ENCODE measurements at places on chromosomes 3 and 15.

- DNase-seq, result no peak
These were observed 32.8 kb upstream of the SLC9A9 start for GRCh38 chr3:143881095-143881494.

- no peak for DNase-seq
These were observed 151.7 kb downstream of the CHSY1 start for GRCh38 chr15:101100118-101100517.

GRCh38 chr15:88874275-88874674 is 21.1 kb downstream of the HAPLN3 start:
- no peak for DNase-seq

GRCh38 chr3:167350245-167350862 is 29.7 kb downstream of the ZBBX start:
- no peak for DNase-seq

DNA sequence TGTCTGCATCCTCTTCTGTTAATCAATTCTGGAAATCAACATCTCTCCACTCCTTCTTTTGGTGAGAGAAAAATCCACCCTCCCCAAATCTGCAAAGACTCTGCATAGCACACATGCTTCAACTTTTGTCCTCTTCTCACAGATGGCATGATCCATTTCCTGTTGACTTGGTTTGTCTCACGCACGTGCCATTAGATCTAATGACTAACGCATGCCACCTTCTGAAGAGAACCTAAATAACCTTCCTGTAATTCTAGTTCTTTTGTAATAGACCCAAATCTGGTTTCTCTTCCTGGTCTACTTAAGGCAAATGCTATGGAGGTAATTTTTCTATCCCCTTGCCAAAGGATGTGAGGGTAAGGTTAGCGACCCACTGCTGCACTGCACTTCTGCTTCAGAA is 51.0 kb upstream of the ATOSA start:
- peak; percentile 90 for DNase-seq

GRCh38 chr3:99863588-99863987 is 45.9 kb downstream of the CMSS1 start:
- DNase-seq, result no peak

- no peak for DNase-seq
These were observed 984 bp downstream of the FGF7 start for GRCh38 chr15:49423901-49424550.

DNA sequence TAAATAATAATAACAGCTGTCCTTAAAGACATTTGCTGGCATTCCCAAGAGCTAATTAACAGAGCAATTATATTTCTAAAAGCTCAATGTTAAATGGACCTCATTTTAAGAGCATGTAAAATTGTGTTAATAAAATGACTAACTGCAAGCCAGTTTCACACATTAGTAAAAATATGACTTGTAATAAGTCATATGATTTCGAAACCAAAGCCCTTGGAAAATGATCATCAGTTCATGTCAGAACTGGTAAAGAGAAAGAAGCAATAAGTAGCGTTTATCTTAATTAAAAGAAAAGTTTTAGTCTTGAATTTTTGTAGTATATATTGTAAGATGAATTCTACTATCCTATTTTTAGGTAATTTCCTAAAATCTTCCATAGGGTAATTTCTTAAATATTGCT is 310.7 kb downstream of the CNTN3 start:
- no peak for DNase-seq

DNA sequence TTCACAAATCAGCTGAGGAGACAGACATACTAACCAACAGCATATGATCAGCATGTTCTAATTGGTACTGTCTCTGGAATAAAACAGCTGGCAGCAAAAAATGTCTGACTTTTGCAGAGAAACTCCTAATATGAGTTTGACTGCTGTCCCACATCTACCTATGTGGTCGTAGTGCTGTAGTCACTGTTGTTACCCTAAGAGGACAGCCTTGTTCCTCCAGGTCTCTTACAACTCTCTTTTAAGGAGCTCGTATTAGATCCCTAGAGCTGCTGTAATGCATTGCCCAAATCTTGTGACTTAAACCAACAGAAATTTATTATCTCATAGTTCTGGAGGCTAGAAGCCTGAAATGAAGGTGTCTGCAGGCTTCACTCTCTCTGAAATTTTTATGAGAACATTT is 92.1 kb downstream of the TGFBR2 start:
- no peak for DNase-seq

DNA sequence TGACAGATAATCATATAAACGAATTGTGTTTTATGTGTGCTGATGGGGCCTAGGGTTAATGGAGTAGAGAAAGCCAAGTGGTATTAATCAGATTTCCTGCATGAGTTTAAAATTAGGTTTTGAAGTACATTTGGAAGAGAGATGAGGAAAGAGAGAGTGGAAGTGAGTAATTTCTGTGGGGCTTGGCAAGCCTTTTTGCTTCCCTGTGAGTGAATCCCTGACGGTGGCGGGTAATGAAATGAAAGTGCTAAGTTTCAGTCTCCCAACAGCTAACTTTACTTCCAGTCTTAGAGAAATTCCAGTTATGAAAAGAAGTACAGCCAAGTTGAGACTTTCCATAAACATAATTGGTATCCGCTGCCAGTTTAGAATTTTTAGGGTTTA is 139.4 kb downstream of the BBX start:
- DNase-seq, result no peak

GRCh38 chr3:186002884-186003472 is 65.2 kb upstream of the TRA2B start:
- DNase-seq, result peak; percentile 38

- no peak for DNase-seq
These were observed 1.5 kb downstream of the SLITRK3 start for GRCh38 chr3:165194511-165195240.

- DNase-seq, result no peak
These were observed 81.6 kb upstream of the PRR20G start for GRCh38 chr3:127369356-127369935.

GRCh38 chr15:74977599-74977998 is 17.8 kb upstream of the SCAMP5 start:
- no peak for DNase-seq

- DNase-seq, result no peak
These were observed 20.0 kb upstream of the CFAP20DC start for GRCh38 chr3:59069838-59070237.

DNA sequence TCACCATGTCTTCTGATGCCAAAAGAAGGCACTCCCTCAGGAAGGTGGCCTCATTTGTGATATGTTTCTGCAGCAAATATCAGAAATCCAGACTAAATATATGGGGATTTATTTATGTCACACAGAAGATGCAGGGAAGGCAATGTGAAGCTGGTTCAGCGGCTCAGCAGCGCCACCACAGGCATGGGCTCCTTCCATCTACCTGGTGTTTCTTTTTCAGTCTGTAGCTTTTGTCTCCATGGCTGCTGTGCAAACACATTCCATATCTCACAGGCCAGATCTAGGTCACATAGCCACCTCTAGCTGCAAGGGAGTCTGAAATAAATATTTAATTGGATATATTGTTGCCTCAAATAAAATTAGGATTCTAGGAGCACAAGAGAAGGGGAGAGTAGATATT is 502.1 kb upstream of the IL12A start:
- DNase-seq, result no peak

GRCh38 chr15:78915341-78916087 is 29.3 kb downstream of the CTSH start:
- no peak for DNase-seq

DNA sequence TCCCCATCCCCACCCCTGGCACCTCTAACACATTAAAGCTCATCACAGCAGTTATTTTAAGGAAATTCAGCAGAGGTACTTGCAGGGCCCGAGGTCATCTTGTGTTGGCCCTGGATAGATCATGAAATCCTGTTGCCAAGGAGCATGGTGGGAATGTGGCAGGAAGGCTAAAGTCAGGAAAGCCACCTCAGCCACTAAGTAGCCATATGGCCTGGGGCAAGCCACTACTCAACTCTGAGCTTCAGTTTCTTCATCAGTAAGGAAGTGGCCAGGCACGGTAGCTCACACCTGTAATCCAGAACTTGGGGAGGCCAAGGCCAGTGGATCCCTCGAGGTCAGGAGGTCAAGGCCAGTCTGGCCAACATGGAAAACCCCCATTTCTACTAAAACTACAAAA is 55.9 kb downstream of the LIPC start:
- no peak for DNase-seq

GRCh38 chr3:178421069-178421468 is 115.2 kb upstream of the KCNMB2 start:
- DNase-seq, result no peak

- no peak for DNase-seq
These were observed 100.3 kb downstream of the FRMD5 start for GRCh38 chr15:44094781-44095180.

DNA sequence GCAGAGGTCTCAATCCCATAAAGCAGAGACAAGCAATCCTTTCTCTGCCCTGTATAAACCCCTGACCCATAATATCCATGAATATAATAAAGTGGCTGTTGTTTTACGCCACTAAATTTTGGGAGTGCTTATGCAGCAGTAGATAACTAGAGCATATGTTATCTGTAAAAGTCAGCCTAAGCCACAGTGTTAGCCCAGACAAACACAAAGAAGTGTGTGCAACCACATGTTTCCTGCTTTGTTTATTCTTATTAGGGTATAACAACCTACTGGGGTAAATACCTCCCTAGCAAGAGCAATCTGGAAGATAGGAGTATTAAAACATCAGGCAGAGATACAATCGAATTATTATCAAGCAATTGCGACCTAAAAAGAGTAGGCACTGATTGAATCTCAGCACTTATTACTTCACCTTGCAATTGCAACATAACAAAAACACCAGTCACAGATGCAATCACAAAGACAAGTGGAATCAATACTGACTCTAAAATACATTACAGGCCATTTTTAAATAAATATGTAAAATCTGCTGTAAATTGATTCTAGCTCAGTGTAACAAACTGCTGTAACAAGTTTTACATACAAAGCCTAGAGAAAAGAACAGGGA is 94.6 kb upstream of the UBE2E2 start:
- no peak for DNase-seq

DNA sequence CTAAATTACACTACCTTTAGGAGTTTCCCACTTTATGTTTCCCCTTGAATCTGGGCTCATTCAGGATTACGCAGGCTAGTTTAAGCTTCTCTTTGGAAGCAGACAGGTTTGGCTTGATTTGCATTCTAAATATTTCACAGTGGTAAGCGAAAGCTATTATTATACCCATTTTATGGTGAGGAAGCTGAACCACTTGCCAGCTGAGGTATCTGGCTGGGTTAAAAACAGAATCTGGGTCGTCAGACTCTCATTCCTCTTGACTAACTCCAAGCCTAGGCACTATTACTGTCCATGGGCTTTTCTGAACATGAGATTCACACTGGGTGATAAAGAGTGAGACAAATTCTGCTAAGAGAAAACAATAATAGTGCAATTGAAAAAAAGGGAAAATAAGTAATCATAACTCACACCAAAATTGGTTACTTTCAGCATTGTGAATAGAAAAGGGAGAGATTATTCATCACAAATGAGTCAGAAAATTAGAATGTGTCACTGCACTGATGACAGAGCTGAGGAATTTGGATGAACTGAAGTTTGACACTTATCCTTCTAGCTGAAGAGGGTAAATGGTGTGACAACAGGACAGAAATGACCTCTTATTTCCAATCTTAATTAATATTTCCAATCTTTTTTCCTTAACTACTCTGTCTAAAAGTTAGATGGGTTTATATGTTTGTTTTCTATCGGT is 211.3 kb downstream of the TIGIT start:
- DNase-seq, result no peak

DNA sequence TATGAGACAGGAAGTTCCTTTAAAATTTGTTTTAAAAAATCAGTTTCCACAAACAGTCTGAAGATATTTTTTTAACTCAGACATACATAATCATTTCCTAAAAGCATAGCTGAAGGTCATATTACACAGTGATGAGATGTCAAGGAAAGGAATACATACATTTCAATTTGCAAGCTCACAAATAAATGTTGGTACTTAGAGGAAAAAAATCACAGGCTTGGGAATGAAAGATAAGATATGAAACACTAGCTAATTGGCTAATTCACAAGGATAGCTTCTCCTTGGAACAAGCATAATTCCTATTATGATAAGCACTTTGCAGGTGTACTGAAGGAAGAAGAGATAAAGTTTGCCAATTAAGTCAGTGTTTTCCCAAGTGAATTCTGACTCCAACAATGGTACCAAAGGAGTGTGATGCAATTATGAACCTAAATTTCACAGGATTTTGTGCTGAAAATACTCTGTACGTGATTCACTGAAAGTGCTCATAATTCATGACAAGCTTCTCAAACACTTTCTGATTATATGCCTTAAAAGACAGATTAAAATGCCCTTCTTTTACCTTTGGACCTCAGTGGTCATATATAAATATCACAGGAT is 112.4 kb downstream of the FRMD5 start:
- no peak for DNase-seq

DNA sequence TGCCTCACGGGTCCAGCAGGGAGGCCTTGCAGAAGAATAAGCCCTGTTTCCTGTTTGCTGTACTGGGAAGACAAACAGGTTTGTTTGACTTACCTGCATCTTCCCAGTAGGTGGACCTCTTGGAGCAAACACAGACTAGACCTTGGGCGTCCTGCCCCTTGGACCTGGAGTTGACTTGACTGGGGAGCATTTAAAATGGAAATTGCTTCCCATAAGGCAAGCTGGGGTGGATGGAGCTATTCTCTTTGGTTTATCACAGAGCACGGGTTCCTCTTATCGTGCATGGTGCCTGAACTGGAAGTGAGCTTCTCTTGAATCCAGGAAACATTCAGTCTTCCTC is 151.4 kb downstream of the RPLP1 start:
- no peak for DNase-seq

GRCh38 chr15:101210466-101210865 is 41.4 kb downstream of the CHSY1 start:
- DNase-seq, result no peak

DNA sequence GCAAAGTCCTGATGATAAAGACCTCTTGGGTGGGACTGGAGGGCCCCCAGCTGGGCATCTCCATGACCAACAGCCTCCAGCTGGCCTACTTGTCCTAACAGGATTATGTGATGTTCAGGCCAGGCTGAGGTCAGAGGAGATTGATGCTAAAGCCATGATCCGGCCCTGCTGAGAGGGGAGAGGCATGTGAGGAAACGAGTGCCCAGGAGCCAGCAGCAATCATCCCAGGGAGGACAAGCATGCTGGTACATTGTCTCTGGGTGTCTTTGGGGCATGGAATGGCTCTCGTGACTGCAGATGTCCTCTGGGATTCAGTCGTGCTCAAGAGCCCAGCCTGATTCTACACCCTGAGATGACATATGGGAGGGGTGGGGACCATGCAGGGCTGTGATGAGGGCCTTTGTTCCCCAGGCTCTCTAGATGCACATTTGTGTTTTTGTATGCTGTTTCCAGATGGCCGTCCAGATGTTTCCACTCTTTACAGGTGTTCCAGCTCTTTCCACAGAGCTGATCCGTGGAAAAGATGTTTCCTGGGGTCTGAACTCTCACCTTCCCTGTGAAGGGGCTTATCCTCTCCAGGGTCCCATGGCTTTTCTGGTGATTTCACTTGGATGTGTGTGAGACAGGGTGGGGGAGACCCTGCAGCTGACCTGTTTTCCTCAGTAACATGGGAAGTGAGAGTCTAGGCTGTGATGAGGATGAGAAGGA is 20.2 kb downstream of the SLC24A1 start:
- no peak for DNase-seq

- no peak for DNase-seq
These were observed 2.6 kb upstream of the PLOD2 start for GRCh38 chr3:146163584-146163983.

- peak; percentile 45 for DNase-seq
These were observed 52.1 kb downstream of the ITGB5 start for GRCh38 chr3:124834723-124835718.

GRCh38 chr3:177646749-177647148 is 449.5 kb upstream of the TBL1XR1 start:
- no peak for DNase-seq

GRCh38 chr3:107404727-107405469 is 27.7 kb downstream of the CCDC54 start:
- DNase-seq, result no peak
